Activated CD4-positive, alpha-beta T cell treated with anti-CD3 and anti-CD28 coated beads for 48 hours (primary cell): ENCODE measurements at places on chromosomes 2 and 18.

GRCh38 chr2:207037896-207038295 lies 98.6 kb downstream of the CPO start:
- no peak for DNase-seq

GRCh38 chr2:2260696-2261268 lies 70.3 kb downstream of the MYT1L start:
- DNase-seq = no peak

- no peak for DNase-seq
Observed at GRCh38 chr2:46988733-46989481, 73.3 kb upstream of the MCFD2 start.

- DNase-seq = no peak
Observed at GRCh38 chr2:10297191-10297830, 5.4 kb upstream of the HPCAL1 start.

GRCh38 chr2:17736989-17737388 lies 16.6 kb downstream of the SMC6 start:
- DNase-seq = no peak

GRCh38 chr2:193907561-193907960 lies 1712.8 kb upstream of the TMEFF2 start:
- DNase-seq = no peak

DNA sequence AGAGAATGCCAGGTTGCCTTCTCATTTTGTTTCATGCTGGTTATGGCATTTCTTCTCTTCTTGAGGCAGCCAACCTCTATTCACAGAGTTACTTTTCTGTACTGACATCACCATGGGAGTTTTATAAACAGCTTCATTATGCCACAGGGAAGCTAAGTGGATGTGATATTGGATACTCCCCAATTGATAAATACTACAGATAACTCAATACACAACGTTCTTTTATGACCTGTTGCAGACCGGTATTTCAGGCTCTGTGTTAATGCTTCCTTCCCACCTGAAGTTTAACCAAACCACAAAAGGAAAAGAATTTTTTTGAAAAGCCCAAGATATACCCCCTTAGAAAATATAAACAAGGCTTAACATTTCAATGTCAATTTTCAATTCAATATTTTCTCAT lies 258.3 kb upstream of the SOX11 start:
- no peak for DNase-seq

GRCh38 chr2:173136067-173136466 lies 60.4 kb downstream of the MAP3K20 start:
- DNase-seq = no peak

GRCh38 chr2:109663721-109664120 lies 49.6 kb downstream of the SOWAHC start:
- DNase-seq = no peak

- DNase-seq = no peak
Observed at GRCh38 chr2:81324046-81324445, 1019.5 kb upstream of the LRRTM1 start.

DNA sequence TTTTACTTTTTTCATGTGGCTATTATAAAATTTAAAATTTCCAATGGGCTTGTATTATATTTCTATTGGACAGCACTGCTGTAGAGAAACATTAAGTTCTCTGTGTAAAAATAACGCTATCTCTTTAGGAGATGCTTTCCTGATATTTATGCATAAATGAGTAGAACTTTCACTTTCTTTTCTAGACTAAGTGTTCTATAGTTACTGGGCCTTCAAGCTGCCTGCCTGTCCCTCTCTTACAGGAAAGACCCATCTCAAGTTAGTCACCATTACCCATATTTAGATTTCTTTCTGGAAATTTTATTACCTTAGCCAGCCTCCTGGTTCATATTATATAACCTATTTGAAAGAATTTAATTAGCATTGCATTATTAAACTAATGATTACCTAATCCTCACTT lies 4.8 kb downstream of the ITGA4 start:
- no peak for DNase-seq

DNA sequence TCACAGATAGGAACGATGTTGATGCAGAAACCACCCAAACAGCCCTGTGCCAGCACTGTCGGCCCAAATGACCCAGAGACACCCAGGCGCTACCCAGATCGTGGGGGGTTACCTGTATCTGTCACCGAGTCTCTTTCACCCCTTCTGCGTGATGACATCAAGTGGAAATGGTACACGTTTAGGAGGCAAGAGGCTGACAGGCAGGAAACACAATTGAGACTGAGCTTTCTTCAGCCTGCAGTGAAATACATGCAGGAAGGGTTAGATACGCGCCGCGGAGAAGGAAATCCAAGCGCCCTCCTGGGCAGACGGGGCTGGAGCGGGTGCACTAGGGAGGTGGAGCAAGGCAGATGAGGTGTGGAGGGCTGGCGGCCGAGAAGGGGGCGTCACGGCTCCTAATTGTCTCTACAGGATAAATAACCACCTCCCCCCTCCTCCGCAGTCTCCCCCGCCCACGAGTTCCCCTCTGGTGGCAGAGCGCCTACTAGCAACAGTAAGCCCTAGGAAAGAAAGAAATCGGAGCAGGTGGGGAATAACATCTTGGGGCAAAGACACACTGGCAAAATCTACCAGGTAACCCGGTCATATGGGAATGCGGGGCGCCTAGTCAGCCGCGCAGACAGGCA lies at the start of gene RNF152:
Gene RNF152 (minus strand): TSS at position 325 of the 626 bp plus-strand sequence. CDS start 76,544 bp downstream, outside the sequence.
- peak; percentile 24 for DNase-seq

GRCh38 chr2:205722283-205722918 lies 40.1 kb downstream of the NRP2 start:
- no peak for DNase-seq

GRCh38 chr2:119369845-119370244 lies 3.1 kb downstream of the DBI start:
- DNase-seq = no peak

GRCh38 chr18:45689396-45689795 lies 34.6 kb upstream of the SLC14A1 start:
- DNase-seq = no peak
